Stimulated activated CD8-positive, alpha-beta memory T cell treated with anti-CD3 and anti-CD28 coated beads, Interleukin-4, amount 100 ng/mL, for 48 hours (primary cell): ENCODE measurements at places on chromosomes 5 and 9.

GRCh38 chr5:148790545-148791333, 35.7 kb upstream of the ADRB2 start:
- DNase-seq = no peak

GRCh38 chr9:94800424-94801117, 74.1 kb downstream of the AOPEP start:
- DNase-seq = no peak

DNA sequence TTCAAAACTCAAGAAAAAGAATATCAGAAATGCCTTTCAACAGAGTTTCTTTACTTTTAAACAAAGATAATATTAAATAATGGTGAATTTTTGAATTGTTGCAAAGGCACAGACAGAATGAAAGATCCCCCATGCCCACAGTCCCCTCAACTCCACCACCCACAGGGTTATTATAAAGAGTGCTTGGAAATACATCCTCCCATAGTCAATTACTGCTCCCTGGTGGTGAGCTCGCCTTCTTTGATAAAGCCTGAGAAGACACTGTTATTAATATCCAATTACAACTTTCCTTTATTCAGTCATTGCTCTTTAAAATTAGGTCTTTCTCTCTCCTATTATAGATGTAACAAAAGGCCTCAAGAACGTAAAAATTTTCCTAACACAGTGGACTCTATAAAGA, 490.2 kb upstream of the RORB start:
- no peak for DNase-seq

DNA sequence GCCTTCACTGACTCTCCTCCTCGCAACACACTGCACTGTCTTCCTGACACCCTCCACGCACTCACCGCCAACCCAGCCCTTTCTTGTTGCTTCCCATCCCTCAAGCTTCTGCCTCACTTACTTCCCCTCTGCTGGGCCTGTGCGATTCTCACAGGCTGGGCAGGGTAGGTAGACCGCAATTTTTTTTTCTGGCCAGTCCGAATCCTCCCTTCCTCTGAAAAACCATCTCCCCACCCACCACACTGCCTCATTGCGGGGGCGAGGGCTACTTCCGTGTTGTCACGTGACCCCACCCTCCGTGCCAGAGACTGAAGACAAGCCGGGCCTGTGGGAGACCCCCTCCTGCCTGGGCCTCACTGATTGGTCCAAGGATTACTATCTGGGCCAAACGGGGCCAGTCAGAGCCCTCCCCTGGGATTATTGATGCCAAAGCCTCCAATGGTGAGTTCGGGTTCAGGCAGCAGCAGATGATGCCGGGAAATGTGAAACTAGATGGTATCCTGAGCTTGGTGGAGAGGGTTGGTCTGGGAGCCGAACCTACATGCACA, 73.1 kb downstream of the STK10 start:
- DNase-seq = peak; percentile 93

DNA sequence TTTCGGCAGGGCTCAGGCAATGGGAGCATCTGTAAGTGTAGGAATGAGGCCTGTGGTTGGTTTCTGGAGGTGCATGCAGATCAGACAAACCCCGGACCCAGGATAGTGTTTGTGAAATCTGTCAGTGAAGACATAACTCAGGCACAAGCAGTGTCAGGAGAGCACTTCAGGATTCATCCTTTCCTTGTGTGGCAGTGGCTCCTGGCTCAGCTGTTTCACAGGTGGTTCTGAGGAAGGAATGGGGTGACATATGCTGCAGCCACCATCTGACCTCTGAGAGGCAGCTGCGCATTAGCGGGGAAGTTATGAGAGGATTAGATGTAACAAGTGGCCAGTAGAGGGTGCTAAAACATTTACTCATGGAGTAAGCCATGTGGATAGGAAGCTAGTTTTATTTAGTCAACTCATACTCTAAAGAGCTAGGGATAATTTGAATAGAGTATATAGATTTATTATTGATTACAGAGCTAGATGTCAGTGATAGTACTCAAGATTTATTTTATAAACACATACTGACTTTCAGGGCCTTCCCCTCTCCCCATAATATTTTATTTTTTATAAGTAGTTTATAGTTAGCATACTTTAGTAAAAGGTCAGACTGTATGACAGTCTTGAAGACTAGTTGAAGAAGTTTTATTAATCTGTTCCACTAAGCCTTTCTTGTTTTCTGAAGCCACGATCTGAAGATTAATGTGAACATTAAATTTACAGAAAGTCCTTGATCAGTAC, 28.4 kb downstream of the NNT start:
- peak; percentile 30 for DNase-seq

DNA sequence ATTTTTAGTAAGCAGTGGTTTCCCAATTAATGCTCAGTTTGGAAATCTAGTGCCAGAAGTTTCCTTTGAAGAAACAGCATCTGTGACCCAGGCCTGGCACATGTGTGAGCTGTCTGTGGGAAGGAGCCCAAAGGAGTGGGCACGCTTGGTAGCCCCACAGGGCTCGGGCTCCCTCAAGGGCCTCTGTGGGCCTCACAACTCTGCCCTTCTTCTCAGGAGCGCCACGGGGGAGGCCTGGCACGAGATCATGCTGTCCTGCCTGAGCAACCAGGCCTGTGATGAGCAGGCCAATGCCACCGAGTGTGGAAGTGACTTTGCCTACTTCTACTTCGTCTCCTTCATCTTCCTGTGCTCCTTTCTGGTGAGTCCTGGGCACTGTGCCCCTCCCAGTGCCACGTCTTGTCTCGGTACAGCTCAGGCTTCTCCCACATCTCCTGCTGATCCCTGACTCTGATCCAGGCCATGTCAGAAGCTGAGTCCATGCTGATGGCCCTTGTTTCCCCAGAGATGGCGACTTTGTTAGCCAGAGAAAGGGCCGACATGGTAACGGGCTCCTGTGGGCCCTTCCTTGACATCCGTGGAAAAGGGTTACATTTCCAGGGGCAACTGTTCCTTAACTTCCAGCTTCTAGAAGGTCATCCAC, 200.4 kb downstream of the CACNA1B start:
- no peak for DNase-seq

DNA sequence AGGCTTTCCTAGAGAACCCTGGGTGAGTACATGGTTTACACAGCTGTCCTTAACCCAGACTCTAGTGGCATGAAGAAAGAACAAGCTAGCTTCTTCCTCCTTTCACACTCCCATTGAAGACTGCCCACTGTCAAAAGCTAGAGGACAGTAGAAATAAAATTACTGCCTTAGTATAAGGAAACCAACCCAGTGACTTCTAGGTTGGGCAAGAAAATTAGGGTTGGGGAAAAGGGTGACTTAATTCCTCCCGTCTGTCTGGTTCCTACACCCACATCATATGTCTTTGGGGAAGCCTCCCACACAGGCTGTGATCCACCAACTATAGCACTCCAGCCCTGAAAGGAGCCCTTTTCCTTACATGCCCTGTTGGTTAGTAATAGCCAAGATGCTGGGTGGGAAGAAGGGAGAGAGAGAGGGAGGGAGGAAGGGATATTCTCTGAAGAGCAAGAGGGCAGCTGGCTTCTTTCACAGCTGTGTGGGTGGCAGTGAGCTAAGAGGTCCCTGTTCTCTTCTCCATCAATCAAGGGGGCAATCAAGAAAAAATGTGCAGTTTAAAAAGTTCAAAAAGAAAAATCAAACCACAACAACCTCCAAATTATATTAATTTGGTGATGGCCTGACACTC, 21.7 kb downstream of the HBEGF start:
- no peak for DNase-seq

GRCh38 chr5:144195448-144195847, 24.8 kb downstream of the KCTD16 start:
- no peak for DNase-seq

DNA sequence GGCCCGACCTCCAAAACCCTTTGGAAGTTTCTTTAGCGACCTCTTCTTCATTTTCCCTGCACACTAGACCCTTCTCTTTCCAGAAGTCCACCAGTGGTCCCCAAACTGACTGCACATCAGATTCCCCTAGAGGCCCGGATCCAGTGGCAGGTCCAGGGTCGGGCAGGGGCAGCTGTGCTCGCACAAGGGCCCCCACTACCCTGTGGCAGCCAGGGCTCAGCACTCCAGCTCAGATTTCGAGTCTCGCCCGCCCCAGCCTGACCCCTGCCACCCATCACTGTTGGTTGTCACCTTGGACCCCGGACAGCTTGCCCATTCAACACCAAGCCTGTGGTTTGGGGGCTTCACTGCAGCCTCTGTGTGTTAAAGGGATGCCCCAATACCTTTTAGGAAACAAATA, 7.8 kb upstream of the ZDHHC12 start:
- no peak for DNase-seq

GRCh38 chr5:111486055-111486454, 26.3 kb downstream of the STARD4 start:
- no peak for DNase-seq

DNA sequence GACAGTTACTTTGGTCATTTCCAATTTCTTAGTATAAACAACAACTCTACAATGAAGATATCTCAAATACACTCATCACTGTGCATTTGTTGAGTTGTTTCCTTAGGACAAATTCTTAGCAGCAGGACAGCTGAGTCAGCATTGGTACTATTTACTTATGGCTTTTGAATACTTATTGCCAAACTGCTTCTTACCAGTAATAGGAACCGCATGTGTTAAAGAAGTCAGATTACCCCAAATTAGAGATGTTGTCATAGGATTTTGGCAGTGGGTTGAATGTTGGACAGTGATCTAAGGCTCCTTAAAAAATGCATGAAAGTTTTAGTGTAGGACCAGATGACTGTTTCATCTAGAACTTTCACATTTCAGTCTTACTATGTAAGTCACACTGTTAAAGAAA, 280.1 kb upstream of the DMRT1 start:
- no peak for DNase-seq

DNA sequence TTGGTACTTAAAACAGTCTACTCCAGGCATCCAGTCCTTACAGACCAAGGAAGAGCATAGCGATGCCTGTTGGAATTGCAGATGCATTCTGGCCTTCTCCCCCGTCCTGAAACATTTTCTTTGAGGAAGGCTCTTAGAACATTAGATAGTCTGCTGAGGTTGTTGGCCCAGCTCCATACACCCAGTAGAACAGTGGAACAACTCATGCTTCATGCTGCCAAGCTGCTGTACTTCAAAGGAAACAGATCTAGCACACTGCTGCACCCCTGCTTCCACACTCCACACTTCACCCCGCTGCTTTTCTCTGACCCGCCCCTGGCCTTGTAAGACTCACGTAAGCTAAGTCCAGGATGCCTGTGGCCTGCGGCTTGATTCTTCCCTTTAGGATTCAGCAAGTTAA, 33.4 kb upstream of the NCS1 start:
- no peak for DNase-seq

- no peak for DNase-seq
Measured at GRCh38 chr5:64188776-64189175, 23.1 kb downstream of the RNF180 start.

GRCh38 chr9:130665029-130665430, 636 bp downstream of the PRDM12 start:
- DNase-seq = no peak

DNA sequence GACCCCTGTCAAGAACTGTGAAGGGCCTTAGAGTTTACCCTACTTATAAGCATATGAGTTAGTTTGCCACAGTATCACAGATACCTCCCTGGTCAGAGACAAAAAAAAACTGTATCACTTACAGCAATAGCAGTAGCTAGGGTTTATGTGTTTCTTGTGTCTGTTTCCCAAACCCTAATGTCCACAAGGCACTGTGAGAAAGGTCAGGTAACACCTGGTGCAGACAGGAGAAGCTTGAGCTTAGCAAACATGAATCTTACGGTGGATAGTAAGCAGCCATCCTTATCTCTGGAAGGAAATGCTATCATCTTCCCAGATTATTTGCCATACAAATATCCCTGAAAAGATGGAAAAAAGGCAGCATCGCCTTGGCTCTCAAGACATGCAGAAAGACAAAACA, 208.5 kb upstream of the KCNN2 start:
- no peak for DNase-seq

DNA sequence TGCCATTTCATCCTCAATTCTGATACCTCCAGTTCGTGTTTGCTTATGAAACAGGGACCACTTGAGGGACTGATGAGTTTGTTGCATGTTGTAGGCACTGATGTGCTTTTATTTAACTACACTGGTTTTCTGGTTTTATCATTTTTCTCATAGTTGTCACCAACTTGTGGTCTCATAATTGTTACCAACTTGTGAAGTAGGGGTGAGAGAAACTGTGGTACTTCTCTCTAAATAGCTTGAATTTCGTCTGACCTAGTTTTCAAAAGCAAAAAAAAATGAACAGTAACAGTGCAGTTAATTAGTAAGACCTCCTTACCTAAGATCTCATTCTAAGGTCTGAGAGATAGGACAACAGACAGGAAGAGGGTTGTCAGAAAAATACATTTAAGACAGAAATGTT, 78.0 kb downstream of the ANXA2R start:
- DNase-seq = no peak

- no peak for DNase-seq
Measured at GRCh38 chr5:139394123-139394653, 716 bp downstream of the PROB1 start.

GRCh38 chr9:128078504-128079434, 10.7 kb downstream of the SLC25A25 start:
- no peak for DNase-seq

GRCh38 chr5:173201636-173202265, 33.3 kb downstream of the NKX2-5 start:
- no peak for DNase-seq

DNA sequence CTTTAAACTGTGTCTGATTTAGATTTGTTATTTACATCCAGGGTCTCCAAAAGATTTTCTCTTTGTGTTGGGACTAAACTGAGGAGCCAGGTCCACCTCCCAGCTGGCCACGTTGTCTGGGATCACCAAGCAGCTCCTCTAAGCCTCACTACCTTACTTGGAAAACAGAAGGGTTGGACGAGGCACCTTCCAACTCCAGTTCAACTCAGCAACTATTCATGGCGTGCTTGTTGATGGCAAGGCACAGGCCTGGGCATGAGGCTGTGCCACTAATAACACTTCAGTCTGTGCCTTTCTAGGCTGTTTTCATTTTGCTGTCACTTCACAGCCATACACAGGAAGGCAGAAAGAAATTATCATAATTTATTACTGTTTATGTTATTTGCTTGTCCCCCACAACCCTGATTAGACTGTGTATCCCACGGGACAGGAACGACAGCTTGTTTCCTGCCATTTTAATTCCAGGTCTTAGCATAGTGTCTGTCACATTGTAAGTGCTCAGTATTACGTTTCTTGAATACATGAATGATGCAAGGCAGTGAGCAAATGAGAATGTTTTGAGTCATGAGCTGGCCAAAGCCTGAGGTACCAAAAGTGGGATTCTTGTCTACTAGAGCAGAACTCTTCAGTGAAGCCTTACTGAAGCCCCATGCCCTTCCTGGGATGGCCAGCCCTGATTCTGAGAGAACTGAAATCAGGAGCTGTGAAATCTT, 125.8 kb downstream of the GALNT10 start:
- DNase-seq = no peak
